Lower lobe of right lung (tissue), 2 donors: ENCODE measurements at places on chromosomes 16 and 17.
A peak's percentile ranks its signal among the peaks of the same experiment; 100 is the strongest.

DNA sequence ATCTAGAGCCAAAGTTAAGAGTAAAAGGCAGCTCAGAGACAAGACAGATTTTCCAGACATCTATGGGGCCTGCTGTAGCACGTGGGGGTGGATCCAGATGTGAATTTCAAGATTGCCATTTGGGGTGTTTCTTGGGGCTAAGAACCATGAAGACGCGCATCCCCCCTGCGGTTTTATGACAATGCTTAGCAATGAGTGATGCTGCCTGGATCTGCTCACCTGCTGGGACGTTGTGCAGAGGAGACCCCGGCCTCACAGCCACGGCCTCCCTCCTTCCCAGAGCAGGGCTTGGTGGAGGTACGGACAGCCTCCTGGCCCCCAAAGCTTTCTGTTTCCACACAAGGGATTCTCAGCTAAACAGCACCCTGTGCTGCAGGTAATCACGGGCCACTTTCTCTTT is 151.5 kb upstream of the DYNLRB2 start:
- DNase-seq, result no peak

GRCh38 chr16:35352431-35352830 is 1893.0 kb downstream of the TP53TG3F start:
- no peak for DNase-seq

- DNase-seq, result no peak
Measured at GRCh38 chr17:17917394-17917793, 54.8 kb downstream of the TOM1L2 start.

DNA sequence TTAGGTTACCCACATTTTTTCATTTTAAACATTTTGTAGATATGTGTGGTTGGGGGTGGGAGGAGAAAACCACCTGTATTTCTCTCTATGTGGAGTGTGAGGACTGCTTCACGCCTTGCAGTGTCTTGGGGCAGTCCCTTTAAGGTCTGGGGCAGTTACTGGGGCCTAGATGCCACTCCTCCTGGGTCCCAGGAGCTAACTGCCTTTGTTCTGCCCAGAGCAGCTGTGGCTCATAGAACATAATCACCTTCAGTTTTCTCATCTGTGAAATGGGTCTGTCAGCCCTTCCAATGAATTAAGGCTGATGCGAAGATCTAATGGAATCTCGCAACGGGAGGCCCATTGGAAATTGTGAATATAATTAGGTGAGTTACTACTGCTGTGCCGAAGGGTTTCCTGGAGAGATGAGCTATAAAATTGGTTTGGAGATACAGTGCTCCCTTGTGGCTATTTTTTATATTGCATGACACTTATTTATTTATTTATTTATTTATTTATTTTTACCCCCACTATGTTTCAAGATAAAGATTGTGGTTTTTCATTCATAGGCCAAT is 22.9 kb downstream of the DHRS7C start:
- no peak for DNase-seq

- DNase-seq, result no peak
Measured at GRCh38 chr17:17784657-17785267, 52.0 kb downstream of the SREBF1 start.

- no peak for DNase-seq
Measured at GRCh38 chr17:67283731-67284516, 38.9 kb upstream of the HELZ start.

- DNase-seq, result no peak
Measured at GRCh38 chr16:6536411-6536810, 796.2 kb upstream of the RBFOX1 start.

DNA sequence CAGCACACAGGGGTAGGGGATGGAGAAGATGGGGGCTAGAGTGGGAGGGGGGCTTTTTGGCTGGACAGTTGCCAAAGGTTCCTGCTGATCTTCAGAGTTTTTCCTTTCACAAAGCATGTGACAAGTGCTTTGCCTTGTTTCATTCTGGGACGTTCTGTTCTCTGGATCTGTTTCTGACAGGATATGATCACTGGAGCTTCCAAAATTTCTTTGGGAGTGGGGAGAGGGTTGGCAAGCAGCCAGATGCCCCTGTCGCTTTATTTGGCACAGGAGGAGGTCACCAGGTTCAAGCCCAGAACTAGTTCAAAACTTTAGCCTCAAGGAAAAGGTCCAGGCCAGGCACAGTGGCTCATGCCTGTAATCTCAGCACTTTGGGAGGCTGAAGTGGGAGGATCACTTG is 68.5 kb upstream of the TBX2 start:
- no peak for DNase-seq

GRCh38 chr16:890217-890616 is 80.6 kb downstream of the LMF1 start:
- DNase-seq, result no peak

- no peak for DNase-seq
Measured at GRCh38 chr16:11175106-11175786, 80.8 kb downstream of the SOCS1 start.

- DNase-seq, result no peak
Measured at GRCh38 chr16:79509906-79510305, 90.6 kb downstream of the MAF start.

DNA sequence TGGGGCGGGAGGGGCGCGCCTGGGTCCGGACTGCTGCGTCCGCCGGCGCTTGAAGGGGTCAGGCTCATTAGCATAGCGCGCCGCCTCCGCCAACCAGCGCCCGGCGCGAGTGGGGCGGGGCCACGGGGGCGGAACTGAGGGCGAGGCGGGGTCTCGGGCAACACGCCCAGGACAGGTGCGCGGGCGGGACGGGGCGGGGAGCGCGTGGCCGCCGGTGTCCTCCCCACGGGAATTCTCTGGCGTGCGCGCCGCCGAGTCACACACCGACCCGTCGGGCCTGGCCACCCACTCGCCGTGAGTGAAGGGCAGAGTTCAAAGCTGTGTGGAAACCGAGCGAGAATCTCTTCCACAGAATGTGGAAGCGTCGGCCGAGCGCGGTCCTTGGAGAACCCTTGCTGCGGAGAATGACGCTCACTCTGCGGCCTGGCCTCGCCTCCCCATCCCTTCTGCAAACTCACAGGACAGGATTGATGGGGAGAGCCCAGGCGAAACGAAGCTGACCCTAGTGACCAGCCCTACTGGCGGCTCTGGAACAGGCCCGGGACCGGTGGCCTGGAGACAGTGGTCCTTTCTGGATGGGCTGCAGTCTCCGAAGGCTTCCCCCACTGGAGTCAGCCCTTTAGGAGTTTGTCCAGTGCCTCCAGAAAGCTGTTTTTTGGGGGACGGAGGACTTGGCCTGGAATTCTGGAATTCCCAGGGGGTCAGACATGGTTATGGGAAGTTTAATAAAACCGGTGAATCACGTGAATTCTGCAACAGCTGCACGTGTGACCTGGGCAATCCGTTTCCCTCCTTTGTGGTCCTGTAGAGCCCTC is at the start of gene SNAI3:
TSS of gene SNAI3 (minus strand) at position 69 of the 815 bp plus-strand sequence. CDS start 101 bp downstream, outside the sequence.
- peak; percentile 92 for DNase-seq

- DNase-seq, result no peak
Measured at GRCh38 chr16:1929105-1929504, 10.9 kb upstream of the HS3ST6 start.

- DNase-seq, result no peak
Measured at GRCh38 chr16:31507617-31507928, 618 bp downstream of the RUSF1 start.

- DNase-seq, result no peak
Measured at GRCh38 chr17:70073799-70074198, 1.2 kb upstream of the KCNJ16 start.

DNA sequence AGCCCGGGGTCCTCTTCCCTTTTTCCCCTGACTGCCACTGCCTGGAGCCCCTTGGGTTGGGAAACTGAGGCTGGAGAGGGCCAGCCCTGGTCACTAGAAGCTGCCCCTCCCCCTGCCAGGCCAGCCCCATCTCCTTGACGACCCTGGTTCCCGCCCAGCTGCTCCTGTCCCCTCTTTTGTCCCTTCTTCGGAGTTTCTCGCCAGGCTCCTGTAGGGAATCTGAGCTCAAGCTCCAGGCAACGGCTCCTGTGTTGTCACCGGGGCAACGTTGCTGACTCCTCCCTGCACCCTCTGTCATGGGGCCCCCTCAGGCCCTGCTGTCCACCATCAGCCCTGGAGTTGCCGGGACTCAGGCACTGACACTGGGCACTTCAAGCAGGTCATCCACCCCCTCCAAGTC is 5.7 kb downstream of the LLGL1 start:
- no peak for DNase-seq

DNA sequence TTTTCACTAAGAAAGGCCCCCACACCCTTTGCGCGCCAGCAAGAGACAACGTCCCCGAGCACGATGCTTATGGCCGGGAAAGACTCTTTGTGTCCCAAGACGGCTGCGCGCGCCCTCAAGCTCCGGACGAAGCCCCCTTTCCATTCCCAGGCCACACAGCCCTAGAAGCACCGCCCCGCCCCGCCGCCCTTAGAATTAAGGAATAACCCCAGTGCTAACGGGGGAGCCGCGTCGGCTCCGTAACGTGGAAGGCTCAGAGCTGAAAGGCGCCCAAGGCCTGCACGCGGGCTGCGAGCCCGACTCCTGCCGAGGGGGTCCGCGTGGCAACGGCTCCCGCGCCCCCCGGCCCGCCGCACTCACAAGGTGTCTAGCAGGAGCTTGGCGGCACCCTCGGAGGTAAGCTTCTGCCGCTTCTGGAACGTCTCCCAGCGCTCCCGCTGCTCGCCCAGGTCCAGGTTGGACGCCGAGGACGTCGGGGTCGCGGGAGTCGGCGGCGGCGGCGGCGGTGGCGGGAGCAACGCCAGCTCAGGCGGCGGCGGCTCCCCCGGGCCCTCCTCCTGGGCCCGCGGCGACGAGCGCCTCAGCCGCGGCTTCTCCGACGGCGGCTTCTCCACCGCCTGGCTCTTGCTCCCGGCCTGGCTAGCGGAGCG is 477 bp downstream of the CENPV start:
- peak; percentile 63 for DNase-seq

- DNase-seq, result no peak
Measured at GRCh38 chr16:78796221-78796866, 696.9 kb downstream of the WWOX start.

DNA sequence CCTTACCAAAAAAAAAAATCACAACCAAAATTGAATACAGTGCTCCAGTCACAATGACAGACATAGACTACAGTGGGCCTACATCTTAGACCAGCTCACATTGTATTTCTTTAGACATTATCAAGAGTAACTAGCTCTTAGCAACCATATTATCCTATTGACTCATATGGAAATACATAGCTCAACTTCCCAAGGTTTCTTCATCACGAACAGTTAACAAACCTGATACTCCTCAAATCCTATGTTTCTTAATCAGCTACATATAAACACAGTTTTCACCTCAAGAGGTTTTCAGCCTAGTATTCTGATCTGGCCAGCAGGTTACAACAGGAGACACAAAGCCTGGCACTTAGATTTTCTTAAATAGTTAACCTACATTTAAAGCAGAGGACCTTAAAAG is 29.7 kb downstream of the CMC2 start:
- no peak for DNase-seq

GRCh38 chr17:35986643-35987042 is at the start of gene CCL14:
TSS of gene CCL14 (minus strand) at chr17:35986729. CDS start at chr17:35986649, 80 bp downstream.
- DNase-seq, result no peak

DNA sequence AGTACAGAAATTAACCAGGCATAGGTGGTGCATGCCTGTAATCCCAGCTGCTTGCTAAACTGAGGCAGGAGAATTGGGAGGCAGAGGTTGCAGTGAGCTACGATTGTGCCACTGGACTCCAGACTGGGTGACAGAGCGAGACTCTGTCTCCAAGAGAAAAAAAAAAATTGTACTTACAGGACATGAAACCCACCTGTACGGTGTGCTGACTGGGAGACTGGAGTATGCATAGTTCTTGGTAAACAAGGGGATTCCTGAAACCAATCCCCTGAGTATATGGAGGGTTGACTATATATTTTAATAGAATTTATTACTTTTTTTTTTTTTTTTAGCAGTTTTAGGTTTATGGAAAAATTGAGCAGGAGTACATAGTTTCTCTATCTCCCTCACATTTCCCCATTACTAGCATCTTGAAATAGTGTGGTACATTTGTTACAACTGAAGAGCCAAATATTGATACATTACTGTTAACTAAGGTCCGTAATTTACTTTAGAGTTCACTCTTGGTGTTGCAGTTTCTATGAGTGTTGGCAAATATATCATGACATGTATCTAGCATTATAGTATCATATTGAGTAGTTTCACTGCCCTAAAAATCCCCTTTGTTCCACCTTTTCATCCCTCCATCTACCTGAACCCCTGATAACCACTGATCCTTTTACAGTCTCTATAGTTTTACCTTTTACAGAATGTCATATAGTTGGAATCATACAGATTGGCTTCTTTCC is 19.3 kb downstream of the TENT4B start:
- DNase-seq, result no peak

DNA sequence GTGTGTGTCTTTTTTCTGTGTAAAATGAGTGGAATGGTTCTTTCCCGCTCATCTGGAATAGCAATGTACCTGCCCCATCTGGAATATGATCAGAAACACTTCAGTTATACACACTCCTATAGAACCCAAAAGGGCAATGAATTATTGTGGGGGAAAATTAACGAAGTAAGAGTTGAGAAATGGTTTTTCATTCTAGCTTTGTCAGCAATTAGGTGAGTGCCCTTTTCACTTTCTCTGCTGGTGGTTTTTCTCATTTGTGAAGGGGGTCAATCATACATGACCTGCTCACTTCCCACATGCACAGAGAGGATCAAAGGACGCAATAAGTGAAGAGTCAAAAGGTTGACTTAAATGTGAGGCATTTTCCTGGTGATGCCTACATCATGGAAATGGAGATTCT is 168.0 kb downstream of the HS3ST3B1 start:
- no peak for DNase-seq

DNA sequence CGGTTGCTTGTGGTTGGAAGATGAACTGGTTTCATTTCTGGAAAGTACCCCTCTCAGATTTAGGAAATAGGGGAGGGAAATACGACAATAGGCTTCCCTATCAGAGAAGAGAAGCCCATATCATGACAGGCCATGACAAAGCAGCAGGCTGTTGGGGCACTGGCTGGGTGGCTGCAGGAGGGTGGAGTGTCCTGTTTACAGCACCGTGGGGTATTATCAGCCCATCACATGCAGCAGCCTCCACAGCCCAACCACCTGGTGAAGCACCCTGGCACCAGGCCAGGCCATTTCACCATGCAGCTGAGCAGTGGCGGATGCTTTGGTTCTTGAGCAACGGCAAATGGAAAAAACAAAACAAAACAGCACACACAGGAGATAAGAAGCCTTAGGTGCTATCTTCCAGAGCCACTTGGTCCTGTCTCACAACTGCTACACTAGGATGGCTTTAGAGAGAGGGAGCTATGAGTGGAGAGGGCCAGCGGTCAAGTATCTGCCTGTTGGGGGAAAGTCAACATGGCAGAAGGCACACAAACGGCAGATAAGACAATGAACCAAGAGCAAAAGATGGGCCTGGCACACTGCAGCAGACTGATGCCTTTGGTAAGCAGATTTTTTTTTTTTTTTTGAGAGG is 24.2 kb downstream of the FAM117A start:
- DNase-seq, result peak; percentile 87

GRCh38 chr16:31006086-31006385 is 4.4 kb downstream of the STX1B start:
- no peak for DNase-seq

- no peak for DNase-seq
Measured at GRCh38 chr17:76702941-76703637, 7.7 kb downstream of the MXRA7 start.
